ENCODE measurements at places on chromosomes 4 and X. TPM values are rescaled to one million over a fixed set of nuclear protein-coding genes. Genes with fewer than 3 reads are reported as not detected.

UNC5C gene
- 1.8 TPM for total RNA-seq

SLC2A9 gene
- total RNA-seq: 6.0 TPM

CDX4 gene
- not detected for total RNA-seq

MAGED4 gene
- 9.1 TPM for total RNA-seq

STARD8 gene
- total RNA-seq: 20.4 TPM

CT45A5 gene
- not detected for total RNA-seq

DNA sequence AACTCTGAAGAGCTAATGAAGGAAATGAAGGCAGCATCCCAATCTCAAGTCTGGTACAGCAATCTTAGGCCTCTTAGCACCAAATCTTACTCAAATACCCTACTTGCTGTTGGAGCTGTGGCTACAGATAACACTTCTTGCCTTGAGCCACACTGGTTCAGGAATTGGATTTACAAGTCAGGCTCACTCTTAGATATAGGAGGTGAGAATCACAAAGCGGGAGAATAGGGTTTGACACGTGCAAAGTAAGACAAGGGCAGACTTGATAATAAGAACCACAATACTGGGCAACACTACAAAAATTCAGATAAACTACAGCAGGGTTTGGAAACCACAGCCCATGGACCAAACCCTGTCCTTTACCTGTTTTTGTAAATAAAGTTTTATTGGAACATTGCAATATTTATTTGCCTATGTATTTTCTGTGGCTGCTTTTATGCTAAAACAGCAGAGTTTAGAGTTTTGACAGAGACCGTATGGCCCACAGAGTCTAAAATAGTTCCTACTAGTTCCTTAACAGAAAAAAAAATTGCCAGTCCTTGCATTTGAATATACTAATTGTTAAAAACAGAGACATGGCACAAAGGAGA is 9.3 kb upstream of the CUL4B start:
- no peak overlapping the region for H3K4me3 ChIP-seq
- H3K27ac ChIP-seq: no peak overlapping the region
- H3K36me3 ChIP-seq: no peaks in the 10 kb centered on the region
- no peaks in the 10 kb centered on the region for H3K4me1 ChIP-seq

DNA sequence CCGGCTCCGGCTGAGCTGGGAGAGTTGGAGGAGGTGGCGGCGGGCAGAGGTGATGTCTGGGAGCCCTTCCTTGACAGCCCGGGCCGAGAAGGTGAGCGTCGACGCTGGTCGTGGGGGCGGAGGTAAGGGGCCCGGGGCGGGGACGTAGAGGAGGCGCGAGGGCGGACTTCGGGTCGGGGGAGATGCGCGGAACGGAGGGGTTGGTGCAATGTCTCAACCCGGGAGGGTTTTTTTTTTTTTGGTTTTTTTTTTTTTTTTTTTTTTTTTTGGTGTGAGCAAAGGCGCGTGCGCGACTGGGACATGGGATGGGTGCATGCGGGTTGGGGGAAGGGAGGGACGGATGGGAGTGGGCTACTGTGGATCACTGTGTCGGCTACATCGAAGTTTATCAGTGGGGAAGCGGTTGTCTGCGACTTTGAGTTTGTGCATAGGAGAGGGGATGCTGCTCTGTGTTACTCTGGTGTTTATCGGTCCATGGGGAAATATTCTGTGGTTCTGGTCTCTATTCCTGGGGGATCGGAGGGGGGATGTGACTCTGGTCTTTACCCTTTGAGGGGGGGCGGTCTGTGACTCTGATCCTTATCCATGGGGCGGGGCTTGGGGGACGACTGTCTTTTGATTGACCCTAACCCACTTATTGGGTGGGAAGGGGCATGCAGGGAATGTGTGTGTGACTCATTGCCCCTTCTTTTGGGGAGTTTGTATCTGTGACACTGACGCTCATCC is 537 bp downstream of the RBM10 start:
- peaks cover 7% of the 10 kb centered on the region for H3K36me3 ChIP-seq
- DNase-seq: no peak
- peaks cover 31% of the 10 kb centered on the region for H3K4me1 ChIP-seq
- no peaks in the 10 kb centered on the region for H3K27me3 ChIP-seq
- H3K27ac ChIP-seq: peak overlapping the region; percentile 94

GRCh38 chr4:153295131-153295755 is 49.2 kb upstream of the MND1 start:
- H3K4me3 ChIP-seq: no peak overlapping the region
- peaks cover 27% of the 10 kb centered on the region for H3K4me1 ChIP-seq
- H3K27me3 ChIP-seq: no peaks in the 10 kb centered on the region
- H3K27ac ChIP-seq: no peak overlapping the region
- H3K36me3 ChIP-seq: peaks cover 7% of the 10 kb centered on the region

DNA sequence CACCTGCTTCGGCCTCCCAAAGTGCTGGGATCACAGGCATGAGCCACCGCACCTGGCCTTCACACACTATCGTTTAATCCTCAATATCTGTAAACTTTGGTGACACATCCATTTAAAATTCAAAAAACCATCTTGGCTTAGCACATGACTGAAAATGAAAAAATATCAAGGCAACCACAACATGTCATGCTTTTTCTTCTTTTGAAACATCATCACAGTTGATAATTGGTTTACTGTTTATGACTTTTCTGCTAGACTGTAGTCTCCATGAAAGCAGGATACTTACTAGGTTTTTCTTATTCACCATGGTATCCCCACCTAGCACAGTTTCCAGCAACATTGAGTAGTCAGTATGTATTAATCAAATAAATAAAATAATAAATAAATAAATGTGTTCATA is 11.0 kb downstream of the GNRHR start:
- H3K36me3 ChIP-seq: no peaks in the 10 kb centered on the region
- H3K27ac ChIP-seq: no peak overlapping the region
- H3K4me1 ChIP-seq: no peaks in the 10 kb centered on the region
- H3K4me3 ChIP-seq: no peak overlapping the region
- no peaks in the 10 kb centered on the region for H3K27me3 ChIP-seq

DNA sequence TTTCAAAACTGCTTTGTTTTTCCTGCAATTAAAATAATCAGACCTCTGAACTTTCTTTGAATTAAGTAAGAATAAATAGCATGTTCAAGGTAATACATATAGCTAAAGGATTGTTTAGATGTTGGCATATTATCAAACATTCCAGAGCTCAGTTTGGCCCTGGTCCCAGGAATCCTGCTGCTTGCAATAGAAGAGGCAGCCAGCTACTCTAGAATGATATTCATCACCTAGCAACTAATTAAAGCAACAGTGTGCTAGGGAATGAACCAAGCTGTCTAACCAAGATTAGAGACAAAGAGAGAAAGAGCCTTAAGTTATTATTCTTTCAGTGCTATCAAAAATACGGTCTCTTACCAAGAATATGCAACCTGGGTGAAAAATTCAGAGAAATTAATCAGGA is 460.9 kb downstream of the GABRG1 start:
- peaks cover 23% of the 10 kb centered on the region for H3K4me1 ChIP-seq
- H3K4me3 ChIP-seq: no peak overlapping the region
- H3K27me3 ChIP-seq: no peaks in the 10 kb centered on the region
- H3K36me3 ChIP-seq: no peaks in the 10 kb centered on the region
- no peak for DNase-seq

- H3K36me3 ChIP-seq: no peaks in the 10 kb centered on the region
- no peak overlapping the region for H3K27ac ChIP-seq
- peaks cover 30% of the 10 kb centered on the region for H3K4me1 ChIP-seq
- H3K27me3 ChIP-seq: no peaks in the 10 kb centered on the region
- peak; percentile 92 for DNase-seq
- no peak overlapping the region for H3K4me3 ChIP-seq
Measured at GRCh38 chr4:7649741-7650531, 215.2 kb upstream of the PSAPL1 start.

- H3K27ac ChIP-seq: no peak overlapping the region
- no peaks in the 10 kb centered on the region for H3K27me3 ChIP-seq
- no peak overlapping the region for H3K4me3 ChIP-seq
- no peaks in the 10 kb centered on the region for H3K4me1 ChIP-seq
- no peaks in the 10 kb centered on the region for H3K36me3 ChIP-seq
Measured at GRCh38 chrX:153533091-153533490, 15.6 kb downstream of the ATP2B3 start.

- H3K4me1 ChIP-seq: peaks cover 17% of the 10 kb centered on the region
- DNase-seq: no peak
- no peaks in the 10 kb centered on the region for H3K27me3 ChIP-seq
- no peak overlapping the region for H3K27ac ChIP-seq
- no peak overlapping the region for H3K4me3 ChIP-seq
Measured at GRCh38 chr4:145815626-145816025, 123.0 kb downstream of the ZNF827 start.

GRCh38 chr4:168524006-168524405 is 27.2 kb downstream of the PALLD start:
- no peak overlapping the region for H3K4me3 ChIP-seq
- DNase-seq: no peak
- peaks cover 11% of the 10 kb centered on the region for H3K4me1 ChIP-seq
- H3K36me3 ChIP-seq: no peaks in the 10 kb centered on the region

DNA sequence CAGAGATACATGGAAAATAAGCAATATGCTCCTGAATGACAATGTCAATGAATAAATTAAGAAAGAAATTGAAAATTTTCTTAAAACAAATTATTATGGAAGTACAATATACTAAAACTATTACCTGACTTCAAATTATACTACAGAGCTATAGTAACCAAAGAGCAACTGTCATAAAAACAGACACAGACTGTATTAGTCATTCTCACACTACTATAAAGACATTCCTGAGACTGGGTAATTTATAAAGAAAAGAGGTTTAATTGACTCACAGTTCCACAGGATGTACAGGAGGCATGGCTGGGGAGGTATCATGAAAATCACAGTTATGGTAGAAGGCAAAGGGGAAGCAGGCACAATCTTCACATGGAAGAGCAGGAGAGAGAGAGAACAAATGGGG is 60.0 kb upstream of the CYSLTR1 start:
- no peaks in the 10 kb centered on the region for H3K4me1 ChIP-seq
- H3K36me3 ChIP-seq: no peaks in the 10 kb centered on the region
- no peak for DNase-seq
- H3K27ac ChIP-seq: no peak overlapping the region
- H3K27me3 ChIP-seq: no peaks in the 10 kb centered on the region

DNA sequence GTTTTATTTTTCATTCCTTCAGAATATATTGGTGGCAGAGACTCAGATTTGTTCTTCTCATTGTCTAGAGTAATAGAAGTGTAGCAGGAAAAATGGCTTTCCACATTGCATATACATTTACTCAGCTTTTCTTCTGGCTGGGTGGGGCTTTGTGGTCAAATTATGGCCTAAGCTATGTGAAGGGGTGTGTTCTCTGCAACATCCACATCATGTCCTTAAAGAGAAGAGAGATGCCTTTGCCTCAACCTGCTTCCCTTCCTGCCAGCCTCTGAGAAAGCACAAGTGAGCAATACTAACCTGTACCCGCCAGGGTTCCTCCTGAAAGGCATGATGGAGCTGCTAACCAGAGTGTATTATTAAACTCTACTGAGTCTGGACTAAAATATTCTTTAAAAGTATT is 695.6 kb upstream of the FAM241A start:
- DNase-seq: no peak
- H3K4me1 ChIP-seq: no peaks in the 10 kb centered on the region
- H3K4me3 ChIP-seq: no peak overlapping the region
- H3K27me3 ChIP-seq: no peaks in the 10 kb centered on the region
- no peak overlapping the region for H3K27ac ChIP-seq

- no peaks in the 10 kb centered on the region for H3K4me1 ChIP-seq
- DNase-seq: no peak
- H3K27me3 ChIP-seq: no peaks in the 10 kb centered on the region
- no peaks in the 10 kb centered on the region for H3K36me3 ChIP-seq
- no peak overlapping the region for H3K27ac ChIP-seq
Measured at GRCh38 chr4:161799710-161800109, 364.1 kb downstream of the FSTL5 start.

DNA sequence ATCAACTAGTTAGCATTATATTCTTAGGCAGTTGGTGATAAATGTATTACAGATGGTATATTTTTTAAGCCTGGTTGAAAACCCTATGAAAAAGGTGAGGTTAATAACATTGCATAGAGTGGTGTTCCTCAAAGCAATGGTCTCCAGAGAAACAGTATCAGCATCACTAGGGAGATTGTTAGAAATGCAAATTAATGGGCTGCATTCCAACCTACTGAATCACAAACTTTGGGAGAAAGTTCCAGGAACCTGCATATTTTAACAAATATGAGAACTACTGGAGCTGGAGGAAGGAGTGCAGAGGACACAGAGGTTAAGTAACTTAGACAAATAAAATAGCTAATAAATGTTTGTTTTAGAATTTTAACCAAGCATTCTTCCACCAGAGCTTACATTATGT is 166.9 kb upstream of the PCDH10 start:
- DNase-seq: no peak
- H3K36me3 ChIP-seq: no peaks in the 10 kb centered on the region
- H3K27ac ChIP-seq: no peak overlapping the region
- no peaks in the 10 kb centered on the region for H3K27me3 ChIP-seq

GRCh38 chrX:77786365-77786680 is 307 bp upstream of the ATRX start:
- H3K4me1 ChIP-seq: peaks cover 16% of the 10 kb centered on the region
- peak overlapping the region; percentile 86 for H3K27ac ChIP-seq
- no peak for DNase-seq
- H3K36me3 ChIP-seq: no peaks in the 10 kb centered on the region
- no peaks in the 10 kb centered on the region for H3K27me3 ChIP-seq
- peak overlapping the region; percentile 57 for H3K4me3 ChIP-seq

DNA sequence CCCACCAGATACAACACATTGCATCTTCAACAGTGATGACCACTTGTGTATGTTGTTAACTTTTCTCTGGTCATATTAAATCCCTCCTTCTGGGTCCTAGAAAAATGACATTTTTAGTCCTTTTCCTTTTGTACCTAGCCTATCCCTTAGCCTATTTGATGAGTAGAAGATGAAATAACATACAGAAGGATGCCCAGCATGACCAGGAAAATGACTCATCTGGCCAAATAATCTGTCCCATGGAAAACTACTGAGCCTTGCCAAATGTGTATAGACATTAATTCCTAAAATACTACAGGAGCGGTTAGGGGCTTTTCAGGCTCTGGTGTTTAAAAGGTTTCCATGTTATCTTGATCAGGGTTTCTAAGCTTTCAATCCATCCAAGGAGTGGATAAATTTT is 129.0 kb upstream of the KCNIP4 start:
- no peaks in the 10 kb centered on the region for H3K27me3 ChIP-seq
- H3K4me3 ChIP-seq: no peak overlapping the region
- DNase-seq: no peak
- H3K36me3 ChIP-seq: no peaks in the 10 kb centered on the region

DNA sequence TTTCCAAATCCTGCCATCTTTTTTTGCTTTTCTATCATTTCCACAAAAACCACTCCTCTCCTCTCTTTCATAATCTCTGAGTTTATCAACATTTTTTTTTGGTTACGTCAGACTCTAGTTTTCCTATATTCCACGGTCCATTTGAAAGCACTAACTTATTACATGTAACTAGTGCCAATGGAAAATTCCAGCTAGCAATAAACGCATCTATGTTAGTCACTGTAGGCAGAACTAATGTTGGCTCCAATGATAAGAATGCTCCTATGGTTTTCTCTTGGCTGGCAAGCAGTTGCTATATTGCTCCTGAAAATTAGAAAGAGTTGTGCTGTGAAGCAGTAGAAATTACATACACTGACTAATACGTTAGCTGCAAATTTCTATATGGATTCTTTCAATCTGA is 634.6 kb upstream of the FTHL17 start:
- H3K4me1 ChIP-seq: no peaks in the 10 kb centered on the region
- H3K27me3 ChIP-seq: no peaks in the 10 kb centered on the region
- no peak for DNase-seq
- no peak overlapping the region for H3K4me3 ChIP-seq
- H3K27ac ChIP-seq: no peak overlapping the region

- no peak overlapping the region for H3K4me3 ChIP-seq
- no peak overlapping the region for H3K27ac ChIP-seq
- H3K4me1 ChIP-seq: no peaks in the 10 kb centered on the region
- DNase-seq: no peak
Measured at GRCh38 chrX:111609206-111609605, 71.8 kb upstream of the ALG13 start.

GRCh38 chr4:116899561-116899960 is 185.8 kb downstream of the TRAM1L1 start:
- no peak for DNase-seq
- no peaks in the 10 kb centered on the region for H3K27me3 ChIP-seq
- H3K4me1 ChIP-seq: no peaks in the 10 kb centered on the region
- H3K4me3 ChIP-seq: no peak overlapping the region
- H3K27ac ChIP-seq: no peak overlapping the region

Data from esophagus muscularis mucosa (tissue), 4 donors.